Central memory CD4-positive, alpha-beta T cell (primary cell): ENCODE measurements at places on chromosomes 7 and 10.

DNA sequence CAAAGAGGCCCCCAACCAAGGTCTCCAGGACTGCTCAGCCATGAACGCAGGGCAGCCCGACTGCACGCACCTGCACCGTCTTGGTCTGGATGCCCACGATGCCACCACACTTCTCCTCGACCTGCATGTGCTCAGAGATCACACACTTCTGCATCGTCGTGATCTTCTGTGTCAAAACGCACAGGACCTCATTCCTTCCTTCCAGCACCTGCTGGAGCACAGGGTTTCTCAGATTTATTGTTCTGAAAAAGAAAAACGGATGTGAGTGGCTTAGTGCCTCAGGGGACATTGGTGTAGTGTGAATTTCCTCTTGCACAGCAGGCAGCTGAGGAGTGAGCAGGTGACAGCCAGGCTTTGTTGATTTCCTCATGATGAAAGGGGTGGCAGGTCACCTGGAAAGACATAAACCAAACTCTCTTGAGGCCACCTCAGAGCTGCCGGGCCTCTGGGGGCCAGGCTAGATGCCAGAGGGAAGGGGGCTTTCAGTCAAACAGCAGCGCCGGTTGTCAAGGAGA, 38.2 kb downstream of the GSDME start:
- DNase-seq: no peak

GRCh38 chr7:951881-952547, 2.5 kb downstream of the ADAP1 start:
- no peak for DNase-seq

DNA sequence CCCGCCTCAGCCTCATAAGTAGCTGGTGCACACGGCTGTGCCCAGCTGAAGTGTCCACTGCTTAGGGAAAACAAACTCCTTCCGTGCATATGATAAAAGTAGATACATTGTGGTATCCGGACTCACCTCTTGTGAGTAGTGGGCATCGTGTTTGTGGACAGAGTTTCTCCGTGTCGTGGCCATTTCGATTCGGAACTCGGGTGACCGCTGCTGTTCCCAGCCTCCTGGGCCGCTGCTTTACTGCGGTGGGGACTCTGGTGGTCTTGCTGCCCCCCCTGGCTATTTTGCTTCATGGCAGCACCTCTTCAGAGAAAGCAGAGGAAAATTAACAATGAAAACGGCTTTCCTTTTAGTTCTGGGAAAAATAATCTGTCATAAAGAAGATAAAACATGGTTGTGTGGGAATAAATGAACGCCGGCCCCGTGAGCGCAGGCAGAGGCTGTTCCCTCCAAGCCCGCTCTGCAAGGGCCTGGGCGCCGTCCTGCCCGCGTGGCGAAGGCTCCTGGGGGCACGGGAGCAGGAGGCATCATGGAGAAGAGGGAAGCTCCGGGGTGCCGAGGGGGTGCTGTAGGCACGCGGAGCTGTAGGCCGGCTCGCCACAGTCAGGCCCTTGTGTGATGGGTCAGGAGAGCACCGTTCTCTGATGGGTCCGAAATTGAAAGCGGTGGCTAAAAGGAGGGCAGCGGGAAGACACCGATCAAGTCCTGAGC, 107.4 kb downstream of the ACTR3B start:
- DNase-seq: no peak

DNA sequence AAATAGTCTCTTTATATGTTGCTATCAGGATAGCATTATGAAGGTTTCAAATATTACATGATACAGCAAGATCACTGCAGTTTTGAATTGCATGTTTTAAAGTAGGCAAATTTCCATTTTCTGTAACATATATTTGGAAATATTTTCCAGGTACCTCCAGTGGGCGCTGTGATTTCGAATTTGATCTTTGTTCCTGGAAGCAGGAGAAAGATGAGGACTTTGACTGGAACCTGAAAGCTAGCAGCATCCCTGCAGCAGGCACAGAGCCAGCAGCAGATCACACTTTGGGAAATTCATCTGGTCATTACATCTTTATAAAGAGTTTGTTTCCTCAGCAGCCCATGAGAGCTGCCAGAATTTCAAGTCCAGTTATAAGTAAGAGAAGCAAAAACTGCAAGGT, 299.0 kb downstream of the MALRD1 start:
- DNase-seq: no peak

- DNase-seq: no peak
Measured at GRCh38 chr10:71125749-71126107, 86.6 kb upstream of the UNC5B start.

GRCh38 chr10:11448545-11449244, 162.8 kb downstream of the USP6NL start:
- no peak for DNase-seq

DNA sequence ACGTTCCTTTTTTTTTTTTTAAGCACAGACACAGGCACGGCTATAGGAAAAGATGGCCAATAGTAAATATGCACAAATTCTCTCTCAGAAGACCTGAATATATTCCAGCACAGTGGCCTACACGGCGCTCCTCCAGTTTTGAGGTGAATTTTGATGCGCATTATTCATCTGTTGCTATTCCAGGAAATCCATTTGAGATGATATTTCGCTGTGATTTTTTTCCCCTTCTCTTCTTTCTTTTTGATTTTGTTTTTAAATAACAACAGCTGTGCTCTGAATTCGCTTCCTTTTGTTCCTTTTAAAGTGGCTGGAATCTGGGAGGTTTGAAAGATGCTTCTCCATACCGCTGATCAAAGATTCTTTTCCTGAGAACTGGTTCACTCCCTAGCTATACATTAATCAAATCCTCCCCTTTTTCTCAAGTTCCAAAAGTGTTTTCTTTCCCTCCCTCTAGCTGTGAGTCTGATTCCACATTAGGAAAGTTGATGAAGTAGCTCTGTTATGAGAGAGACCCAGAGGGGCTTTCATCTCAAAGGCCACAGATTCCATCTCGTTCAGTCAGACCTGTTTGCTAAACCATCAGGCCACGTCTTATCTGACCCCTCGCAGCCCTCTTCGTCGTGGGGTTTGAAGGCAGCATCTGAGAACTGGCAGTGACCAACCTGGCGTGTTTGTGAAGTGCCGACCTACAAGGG, 602.7 kb upstream of the NRP1 start:
- no peak for DNase-seq

- no peak for DNase-seq
Measured at GRCh38 chr7:78141522-78142281, 343.1 kb downstream of the PHTF2 start.

- DNase-seq: no peak
Measured at GRCh38 chr7:89771003-89771636, 383.1 kb upstream of the STEAP1 start.

- no peak for DNase-seq
Measured at GRCh38 chr10:77974396-77975074, 48.0 kb upstream of the DLG5 start.

- DNase-seq: no peak
Measured at GRCh38 chr10:26858707-26859034, 2.1 kb downstream of the ABI1 start.

- no peak for DNase-seq
Measured at GRCh38 chr7:155743177-155743576, 69.1 kb downstream of the SHH start.

DNA sequence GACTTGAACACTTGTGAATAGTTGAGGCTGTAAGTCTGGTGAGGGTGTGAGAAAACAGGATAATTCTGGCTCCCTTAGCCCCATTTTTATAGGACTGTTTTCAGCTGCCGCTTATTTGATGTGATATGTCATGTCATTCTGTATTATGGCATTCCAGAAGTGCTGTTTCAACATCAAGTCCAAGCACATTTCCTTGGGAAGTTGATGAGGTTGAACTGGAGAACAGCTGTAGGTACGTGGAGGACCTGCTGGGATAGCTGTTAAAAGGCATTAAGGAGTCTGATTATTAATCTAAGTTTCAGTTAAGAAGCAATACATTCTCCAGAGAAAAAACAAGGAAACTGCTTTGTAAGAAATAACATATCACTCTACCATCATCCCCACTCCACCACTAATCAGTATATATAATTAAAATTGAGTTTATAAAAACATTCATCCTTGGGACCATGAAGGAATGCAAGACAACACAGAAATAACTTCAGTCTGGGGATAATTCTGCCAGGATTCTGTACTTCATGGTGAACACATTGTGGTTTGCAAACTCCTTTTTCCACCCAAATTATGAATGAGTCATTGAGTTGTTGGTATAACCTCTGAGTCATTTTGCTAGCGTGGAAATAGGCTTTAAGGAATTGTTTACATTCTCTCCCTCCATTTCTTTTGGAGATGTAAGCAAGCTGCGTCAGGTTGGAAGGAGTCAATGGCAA, 39.9 kb upstream of the TMEM229A start:
- no peak for DNase-seq

- DNase-seq: no peak
Measured at GRCh38 chr10:102133373-102134195, 744 bp downstream of the PPRC1 start.

GRCh38 chr10:126384269-126384873, 3.9 kb downstream of the ADAM12 start:
- DNase-seq: no peak

- DNase-seq: no peak
Measured at GRCh38 chr10:97764519-97764931, 7.3 kb downstream of the SFRP5 start.

DNA sequence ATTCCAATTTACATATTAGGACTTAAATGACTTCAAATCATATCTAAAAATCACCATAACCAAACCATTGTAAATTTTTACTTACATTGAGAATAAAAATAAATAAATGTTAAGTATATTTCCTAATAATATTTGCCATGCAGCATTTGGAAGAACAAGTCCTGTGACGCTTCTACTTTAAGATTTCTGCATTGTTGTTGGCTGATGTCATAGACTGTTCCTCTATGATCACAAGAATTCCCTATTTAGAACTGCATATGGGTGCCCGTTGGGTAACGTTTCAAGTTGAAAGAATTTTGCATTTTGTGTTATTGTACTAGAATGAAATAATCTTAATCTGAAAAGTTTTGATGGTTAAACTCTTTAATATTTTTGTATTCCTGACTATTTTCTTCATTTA, 5.1 kb upstream of the ITGB1 start:
- DNase-seq: no peak

DNA sequence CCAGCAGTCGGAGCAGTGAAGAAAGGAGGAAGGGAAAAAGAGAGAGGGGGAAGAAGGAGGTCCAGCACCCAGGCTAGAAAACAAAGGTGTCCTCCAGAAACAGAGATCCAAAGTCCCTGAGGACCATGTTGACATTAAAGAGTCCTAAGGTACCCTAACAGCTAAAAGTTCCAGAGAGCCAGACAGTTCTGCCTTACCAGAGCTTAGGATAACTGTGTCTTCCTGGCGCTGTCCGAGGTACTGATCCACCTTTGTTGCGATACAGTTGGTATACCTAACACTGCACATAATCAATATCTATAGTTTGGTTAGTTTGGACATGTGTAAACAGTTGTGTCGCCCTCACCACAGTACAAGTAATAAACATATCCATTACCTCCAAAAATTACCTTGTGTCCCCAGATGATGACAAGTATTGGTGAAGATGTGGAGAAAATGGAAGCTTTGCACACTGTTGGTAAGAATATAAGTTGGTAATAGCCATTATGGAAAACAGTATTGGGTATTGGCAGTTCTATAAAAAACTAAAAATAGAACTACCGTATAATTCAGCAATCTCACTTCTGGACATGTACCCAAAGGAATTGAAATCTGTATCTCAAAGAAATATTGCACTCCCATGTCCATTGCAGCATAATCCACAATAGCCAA, 59.8 kb downstream of the GRID1 start:
- no peak for DNase-seq

- DNase-seq: no peak
Measured at GRCh38 chr7:105202616-105203015, 186.1 kb downstream of the SRPK2 start.

GRCh38 chr10:132692311-132692710, 93.6 kb downstream of the NKX6-2 start:
- DNase-seq: no peak

DNA sequence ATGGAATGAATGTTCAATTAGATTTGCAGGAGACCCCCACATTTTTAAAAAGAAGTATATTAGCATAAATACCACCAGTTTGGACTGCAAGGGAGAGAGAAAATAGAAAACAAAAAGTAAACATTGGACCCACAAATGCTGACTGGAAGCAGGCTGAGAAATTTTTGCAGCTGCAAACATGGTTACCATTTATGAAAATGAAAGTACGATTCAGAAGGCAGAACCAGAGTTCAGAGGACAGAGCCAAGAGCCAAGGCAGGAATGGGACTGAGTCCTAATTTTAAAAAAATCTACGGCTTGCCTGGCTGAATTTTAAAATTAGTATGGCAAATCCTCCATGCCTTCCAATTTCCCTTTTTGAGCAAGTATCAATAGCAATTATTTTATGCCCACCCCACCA, 74.6 kb upstream of the NPS start:
- DNase-seq: no peak

DNA sequence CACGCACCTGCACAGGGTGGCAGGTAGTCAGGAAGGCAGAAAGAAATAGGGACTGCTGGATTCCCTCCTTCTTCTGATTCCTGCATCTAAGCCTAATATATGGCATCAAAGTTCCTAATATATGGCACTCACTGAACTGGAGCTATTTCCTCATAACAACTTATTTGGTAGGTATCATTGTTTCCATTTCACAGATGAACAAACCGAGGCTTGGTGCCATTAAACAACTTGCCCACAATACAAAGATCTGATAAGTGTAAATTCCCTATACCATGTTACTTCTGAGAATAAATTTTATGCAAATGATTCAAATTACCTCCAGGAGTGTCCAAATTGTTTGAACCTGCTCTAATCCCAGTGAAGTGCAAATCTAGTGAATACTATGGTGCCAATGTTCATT, 2.1 kb upstream of the FAM171A1 start:
- DNase-seq: no peak

- DNase-seq: peak; percentile 39
Measured at GRCh38 chr7:151014950-151015349, 9.3 kb downstream of the ATG9B start.

DNA sequence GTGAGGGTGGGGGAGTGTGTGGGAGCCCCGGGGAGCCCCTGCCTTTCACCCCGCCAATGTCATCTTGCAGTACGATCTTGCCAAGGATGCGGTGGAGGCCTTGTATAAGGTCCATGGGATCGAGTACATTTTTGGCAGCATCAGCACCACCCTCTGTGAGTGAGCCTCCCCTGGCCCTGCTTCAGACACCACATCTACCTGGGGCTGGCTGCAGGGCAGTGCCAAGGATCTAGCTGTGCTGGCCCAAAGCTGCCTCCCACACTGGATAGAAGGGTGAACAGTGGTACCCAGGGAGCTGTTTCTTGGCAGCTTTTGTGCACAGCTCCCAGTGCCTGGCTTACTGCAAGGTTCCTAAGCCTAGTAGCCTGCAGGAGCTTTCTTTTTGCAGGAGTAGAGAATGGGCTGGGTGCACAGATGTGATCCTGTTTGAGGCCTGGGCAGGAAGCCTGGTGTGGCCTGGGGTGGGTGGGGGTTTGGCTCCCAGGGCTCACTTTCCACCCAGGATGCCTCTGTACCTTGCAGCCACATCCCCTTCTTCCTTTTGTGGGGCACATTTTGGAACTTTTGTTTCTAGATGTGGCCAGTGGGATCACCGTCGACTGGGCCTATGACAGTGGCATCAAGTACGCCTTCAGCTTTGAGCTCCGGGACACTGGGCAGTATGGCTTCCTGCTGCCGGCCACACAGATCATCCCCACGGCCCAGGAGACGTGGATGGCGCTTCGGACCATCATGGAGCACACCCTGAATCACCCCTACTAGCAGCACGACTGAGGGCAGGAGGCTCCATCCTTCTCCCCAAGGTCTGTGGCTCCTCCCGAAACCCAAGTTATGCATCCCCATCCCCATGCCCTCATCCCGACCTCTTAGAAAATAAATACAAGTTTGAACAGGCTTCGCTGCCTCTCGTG, 12.2 kb upstream of the CPA1 start:
- no peak for DNase-seq

GRCh38 chr7:130363026-130363847, 17.1 kb upstream of the CPA1 start:
- DNase-seq: no peak

- no peak for DNase-seq
Measured at GRCh38 chr7:6286486-6286885, 14.1 kb upstream of the CYTH3 start.
